Cardiac septum (tissue), 1 donor: ENCODE measurements at places on chromosomes 4 and X.
A peak's percentile ranks its signal among the peaks of the same experiment; 100 is the strongest.

- peak; percentile 78 for DNase-seq
These were observed 1.2 kb upstream of the TAPT1 start for GRCh38 chr4:16227462-16227868.

- DNase-seq = no peak
These were observed 7.0 kb upstream of the TRPC5OS start for GRCh38 chrX:111868726-111869638.

- DNase-seq = no peak
These were observed 473.8 kb downstream of the IL15 start for GRCh38 chr4:142110136-142110535.

GRCh38 chr4:17058916-17059741 lies 160.7 kb upstream of the LDB2 start:
- DNase-seq = no peak
